Omental fat pad (tissue), 4 donors: ENCODE measurements at places on chromosomes 4 and X. TPM values are rescaled to one million over a fixed set of nuclear protein-coding genes. Genes with fewer than 3 reads are reported as not detected.

GRCh38 chr4:3257103-3257555, 8.2 kb downstream of the MSANTD1 start:
- peak; percentile 8 for DNase-seq

- no peak for DNase-seq
Measured at GRCh38 chrX:82556588-82556987, 951.5 kb upstream of the POU3F4 start.

- DNase-seq: no peak
Measured at GRCh38 chr4:78518561-78518960, 33.0 kb upstream of the ANXA3 start.

- no peak for DNase-seq
Measured at GRCh38 chrX:134782796-134783195, 124.5 kb upstream of the PLAC1 start.

GRCh38 chr4:20687864-20688263, 12.4 kb upstream of the PACRGL start:
- DNase-seq: no peak

DNA sequence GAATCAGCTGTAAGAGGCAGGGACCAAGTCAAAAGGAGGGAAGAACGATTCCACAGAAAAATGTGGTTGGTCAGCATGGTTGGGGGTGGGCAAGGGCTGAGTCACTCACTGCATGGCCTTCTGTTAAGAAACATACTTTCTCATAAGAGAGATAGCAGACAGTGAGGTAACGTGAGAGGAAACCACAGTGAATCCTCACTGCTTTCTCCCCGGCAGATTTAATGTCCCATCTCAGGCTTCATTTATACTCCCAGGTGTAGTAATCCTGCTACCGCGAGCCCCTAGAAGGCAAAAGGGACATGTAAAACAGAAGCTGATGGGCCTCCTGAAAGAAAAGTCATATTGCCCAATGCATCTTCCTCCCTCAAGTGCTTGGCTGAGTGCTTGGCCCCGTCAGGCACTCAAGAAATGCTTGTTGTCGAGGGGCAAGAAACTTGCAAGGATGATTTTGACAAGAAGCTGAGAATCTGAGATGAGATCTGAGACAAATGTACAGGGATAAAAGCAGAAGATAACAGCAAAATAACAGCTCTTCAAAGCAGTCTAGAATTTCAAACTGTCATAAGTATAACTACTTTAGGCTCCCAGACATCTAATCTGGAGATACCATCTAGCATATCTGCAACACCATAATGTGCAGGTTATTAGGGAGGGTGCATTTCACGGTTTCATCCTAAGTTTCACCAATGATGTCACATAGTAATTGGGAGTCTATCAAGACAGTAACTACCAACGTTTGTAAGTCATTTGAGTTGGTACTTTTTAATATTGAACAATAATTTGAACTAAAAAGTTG, 40.2 kb downstream of the SH3KBP1 start:
- DNase-seq: no peak

DNA sequence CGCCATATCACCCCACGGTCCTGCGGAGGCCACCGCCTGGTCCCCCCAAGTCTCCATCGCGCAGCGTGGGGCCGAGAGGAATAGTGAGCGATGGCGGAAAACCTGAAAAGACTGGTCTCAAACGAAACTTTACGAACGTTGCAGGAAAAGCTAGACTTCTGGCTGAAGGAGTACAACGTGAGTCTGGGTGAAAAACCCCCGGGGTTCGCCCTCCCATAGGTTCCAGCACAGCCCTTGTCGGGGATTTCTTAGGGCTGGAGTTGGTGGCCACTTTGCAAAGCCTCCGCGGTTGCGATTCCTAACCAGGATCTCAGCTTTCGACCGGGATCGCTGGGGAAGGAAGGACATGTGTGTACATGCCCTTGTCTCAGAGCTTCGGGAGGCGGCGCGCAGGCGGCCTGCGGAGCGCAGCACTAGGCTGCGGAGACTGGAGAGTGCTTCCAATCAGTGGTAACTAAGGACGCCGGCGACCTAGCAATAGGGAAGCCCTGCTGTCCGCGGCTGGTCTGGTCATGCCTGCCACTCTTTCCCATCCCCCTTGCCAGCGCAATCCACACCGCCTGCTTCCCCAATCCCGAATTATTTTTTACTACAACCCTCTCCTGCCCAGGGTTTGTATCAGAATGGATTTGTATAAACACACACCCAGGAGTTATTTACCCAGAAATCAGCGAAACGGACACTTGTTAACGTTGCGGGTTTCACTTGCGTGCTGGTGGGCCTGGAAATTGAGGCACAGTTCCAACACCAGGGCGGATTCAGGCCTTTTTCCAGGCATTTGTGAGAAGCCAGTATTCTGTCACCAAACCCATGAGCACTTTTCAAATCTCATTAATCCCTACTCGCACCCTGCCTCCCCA, 741 bp downstream of the SPATA18 start:
- DNase-seq: no peak

GRCh38 chr4:47852136-47852535, 14.3 kb upstream of the CORIN start:
- DNase-seq: no peak

GRCh38 chr4:53923921-53924320, 140.5 kb downstream of the CHIC2 start:
- DNase-seq: no peak

DNA sequence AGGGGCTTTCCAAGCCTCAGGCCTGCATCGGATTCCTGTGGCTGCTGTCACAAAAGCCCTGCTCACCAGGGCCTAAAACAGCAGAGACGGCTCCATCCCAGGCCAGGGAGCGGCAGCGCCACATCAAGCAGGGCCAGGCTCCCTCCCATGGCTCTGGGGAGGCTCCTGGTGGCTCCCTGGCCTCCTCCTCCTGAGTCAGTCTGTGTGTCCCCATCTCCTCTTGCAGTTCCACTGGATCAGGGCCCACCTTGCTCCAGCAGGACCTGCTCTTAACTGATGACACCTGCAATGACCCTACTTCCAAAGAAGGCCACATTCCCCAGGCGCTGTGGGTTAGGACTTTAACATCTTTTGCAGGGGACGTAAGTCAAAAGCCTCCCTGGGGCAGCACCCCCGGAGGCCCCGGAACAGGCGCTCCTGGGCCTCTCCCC, 51.9 kb downstream of the CPZ start:
- DNase-seq: no peak

GRCh38 chr4:118935819-118936218, 47.2 kb downstream of the SYNPO2 start:
- DNase-seq: no peak

DNA sequence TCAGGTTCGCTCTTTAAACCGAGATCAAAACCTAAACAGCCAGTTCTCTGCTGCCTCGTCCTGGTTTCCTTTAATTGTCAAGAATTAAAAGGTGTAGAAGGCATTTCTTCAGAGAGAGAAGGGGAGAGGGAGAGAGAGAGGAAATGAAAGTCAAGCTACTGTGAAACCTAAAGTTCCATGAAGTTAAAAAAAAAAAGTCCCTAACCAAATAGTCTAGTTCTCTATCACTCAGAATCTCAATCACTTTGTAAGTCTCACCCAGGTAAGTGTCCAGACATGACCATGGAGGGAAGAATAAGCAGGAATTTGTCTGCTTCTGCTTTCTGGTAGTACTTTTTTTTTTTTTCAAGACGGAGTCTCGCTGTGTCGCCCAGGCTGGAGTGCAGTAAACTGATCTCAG, 18.8 kb upstream of the SMIM14 start:
- DNase-seq: no peak

GRCh38 chrX:18702362-18703195, 4.9 kb upstream of the PPEF1 start:
- no peak for DNase-seq

DNA sequence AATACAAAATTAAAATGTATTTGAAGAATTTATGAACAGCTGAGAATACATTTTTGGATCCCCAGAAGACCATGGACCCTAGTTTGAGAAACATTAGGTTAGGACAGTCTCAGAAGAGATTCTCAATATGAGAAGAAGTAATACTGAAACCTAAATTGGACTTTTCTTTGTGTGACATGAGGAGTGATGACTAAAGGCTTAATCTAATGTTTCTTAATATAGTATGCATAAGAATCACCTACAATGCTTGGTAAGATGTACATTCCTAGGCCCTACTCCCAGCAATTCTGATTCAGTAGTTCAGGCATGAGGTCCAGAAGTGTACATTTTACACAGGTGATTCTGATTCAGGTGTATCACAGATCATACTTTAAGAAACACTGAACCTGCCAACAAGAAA, 31.6 kb upstream of the HUWE1 start:
- no peak for DNase-seq

- DNase-seq: no peak
Measured at GRCh38 chrX:133384454-133384853, 30.8 kb downstream of the GPC4 start.

DNA sequence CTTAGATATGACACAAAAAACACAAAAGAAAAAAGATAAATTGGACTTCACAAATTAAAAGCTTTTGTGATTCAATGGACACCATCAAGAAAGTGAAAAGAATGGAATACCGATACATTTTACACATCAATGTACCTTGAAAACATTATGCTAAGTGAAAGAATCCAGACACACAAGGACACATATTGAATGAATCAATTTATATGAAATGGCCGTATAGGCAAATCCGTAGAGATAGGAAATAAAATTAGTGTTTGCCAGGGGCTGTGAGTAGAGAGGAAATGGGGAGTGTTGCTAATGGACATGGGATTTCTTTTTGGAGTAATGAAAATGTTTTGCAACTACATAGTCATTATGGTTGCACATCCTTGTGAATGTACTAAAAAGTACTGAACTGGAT, 3.1 kb downstream of the PGAM4 start:
- DNase-seq: no peak

DNA sequence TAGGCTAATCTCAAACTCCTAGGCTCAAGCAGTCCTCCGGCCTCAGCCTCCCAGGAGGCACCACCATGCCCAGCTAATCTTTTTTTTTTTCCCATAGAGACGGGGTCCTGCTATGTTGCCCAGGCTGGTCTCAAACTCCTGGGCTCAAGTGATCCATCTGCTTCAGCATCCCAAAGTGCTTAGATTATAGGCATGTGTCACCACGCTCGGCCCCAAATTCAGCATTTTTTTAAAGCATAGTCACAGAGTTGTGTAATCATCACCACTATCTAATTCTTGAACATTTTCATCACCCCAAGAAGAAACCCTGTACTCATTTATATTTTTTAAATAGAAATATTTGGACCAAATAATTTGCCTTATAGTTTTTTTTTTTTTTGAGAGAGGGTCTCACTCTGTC, 10.3 kb downstream of the CENPI start:
- no peak for DNase-seq

GRCh38 chr4:11937941-11938340, 509.2 kb upstream of the HS3ST1 start:
- no peak for DNase-seq

- no peak for DNase-seq
Measured at GRCh38 chr4:6703786-6704185, 5.9 kb downstream of the MRFAP1L1 start.

DNA sequence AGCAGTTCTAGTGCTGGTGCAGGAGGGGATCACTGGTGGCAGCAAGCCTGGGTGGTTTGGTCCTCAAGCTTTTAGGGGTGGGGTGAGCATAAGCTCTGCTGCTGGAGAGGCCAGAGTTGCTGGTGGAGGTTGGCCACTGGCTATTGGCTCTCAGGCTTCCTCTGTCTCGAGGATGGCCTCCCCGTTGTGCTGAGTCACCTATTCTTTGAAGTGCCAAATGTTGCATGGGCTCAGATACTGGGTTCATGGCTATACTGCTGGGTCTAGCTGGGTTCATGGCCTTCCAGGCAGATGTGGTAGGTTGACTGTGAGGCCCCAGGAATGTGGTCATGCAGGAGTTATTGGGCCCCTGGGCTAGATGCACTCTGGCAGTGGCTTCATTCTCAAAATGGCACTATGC, 466.3 kb downstream of the NAF1 start:
- DNase-seq: no peak

- no peak for DNase-seq
Measured at GRCh38 chrX:100376576-100376975, 33.5 kb downstream of the PCDH19 start.

DNA sequence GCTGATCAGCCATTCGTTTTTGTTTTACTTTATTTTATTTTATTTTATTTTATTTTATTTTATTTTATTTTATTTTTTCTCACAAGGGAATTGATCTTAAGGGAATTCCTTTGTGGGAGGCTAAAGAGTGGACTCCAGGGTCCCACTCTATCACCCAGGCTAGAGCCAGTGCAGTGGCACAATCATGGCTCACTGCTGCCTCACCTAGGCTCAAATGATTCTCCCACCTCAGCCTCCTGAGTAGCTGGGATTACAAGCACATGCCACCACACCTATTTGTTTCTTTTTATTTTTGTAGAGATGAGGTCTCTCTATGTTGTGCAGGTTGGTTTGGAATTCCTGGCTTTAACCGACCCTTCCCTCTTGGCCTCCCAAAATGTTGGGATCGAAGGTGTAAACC, 17.5 kb upstream of the PABPC4L start:
- DNase-seq: no peak

- DNase-seq: no peak
Measured at GRCh38 chr4:41072021-41072777, 142.1 kb downstream of the APBB2 start.

- no peak for DNase-seq
Measured at GRCh38 chr4:40453912-40454311, 118.8 kb downstream of the CHRNA9 start.

DNA sequence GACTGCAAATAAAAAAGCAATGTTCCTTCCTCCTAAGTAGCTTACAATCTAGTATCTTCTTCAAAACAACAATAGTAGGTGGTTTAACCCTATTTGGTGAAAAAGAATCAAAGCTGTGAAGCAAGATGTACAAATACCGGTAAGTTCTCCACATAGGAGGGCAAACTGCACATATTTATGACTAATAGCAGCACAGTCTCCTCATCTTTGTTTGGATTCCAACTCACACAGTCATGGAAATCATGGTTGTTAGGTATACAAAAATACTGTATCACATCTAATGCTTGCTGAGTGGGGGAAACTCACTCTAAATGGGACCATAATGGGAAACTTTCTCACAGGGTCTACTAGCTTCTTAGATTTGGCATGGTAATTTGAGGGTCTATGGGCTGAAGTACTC, 597.2 kb downstream of the INPP4B start:
- DNase-seq: no peak

DNA sequence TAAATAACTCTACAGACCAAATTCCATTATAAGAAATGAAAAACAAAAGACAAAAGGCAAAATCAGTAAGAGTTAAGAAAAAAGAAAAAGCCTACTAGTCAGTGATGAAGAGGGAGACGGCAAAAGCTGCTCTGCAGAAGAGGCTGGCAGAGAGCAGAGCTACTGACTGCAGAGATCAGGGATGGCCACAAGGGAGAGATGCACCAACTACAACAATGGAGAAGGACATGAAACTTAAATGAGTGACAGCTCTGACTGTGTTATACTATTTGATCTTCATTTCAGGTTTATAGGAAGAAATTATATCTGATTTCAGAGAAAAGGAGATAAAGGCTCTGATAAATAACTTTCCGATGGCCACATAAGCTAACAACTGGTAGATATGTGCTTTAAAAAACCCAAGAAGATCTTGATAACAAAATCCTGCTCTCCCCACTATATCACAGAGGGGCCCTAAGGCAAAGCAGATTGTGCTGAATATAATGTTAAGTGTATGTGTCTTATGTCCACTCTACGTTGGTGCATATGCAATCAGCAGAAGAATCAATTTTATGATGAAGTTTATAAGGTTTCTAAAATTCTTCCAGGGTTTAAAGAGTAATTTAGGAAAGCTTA, 58.4 kb upstream of the COX18 start:
- no peak for DNase-seq

The PPBP gene
- total RNA-seq: 1.9 TPM

The SPARCL1 gene
- 507 TPM for total RNA-seq

The MAB21L2 gene
- total RNA-seq: 25.1 TPM

The CT45A9 gene
- total RNA-seq: not detected

The SPANXN4 gene
- total RNA-seq: not detected

The CPE gene
- 116 TPM for total RNA-seq

The MTNR1A gene
- not detected for total RNA-seq
